Germinal center (tissue), 1 donor: ENCODE measurements at places on chromosomes 16 and 17.
A peak's percentile ranks its signal among the peaks of the same experiment; 100 is the strongest.

GRCh38 chr16:57632568-57632967, 4.1 kb downstream of the ADGRG1 start:
- DNase-seq, result no peak

GRCh38 chr16:20538181-20538580, 38.0 kb downstream of the ACSM2B start:
- no peak for DNase-seq

- no peak for DNase-seq
Measured at GRCh38 chr17:8231701-8232100, 16.2 kb downstream of the CTC1 start.

- DNase-seq, result no peak
Measured at GRCh38 chr16:82832821-82833220, 206.1 kb downstream of the CDH13 start.

- DNase-seq, result no peak
Measured at GRCh38 chr17:539766-540165, 174.9 kb downstream of the VPS53 start.

- DNase-seq, result no peak
Measured at GRCh38 chr17:81808778-81809555, 5.0 kb downstream of the GCGR start.

DNA sequence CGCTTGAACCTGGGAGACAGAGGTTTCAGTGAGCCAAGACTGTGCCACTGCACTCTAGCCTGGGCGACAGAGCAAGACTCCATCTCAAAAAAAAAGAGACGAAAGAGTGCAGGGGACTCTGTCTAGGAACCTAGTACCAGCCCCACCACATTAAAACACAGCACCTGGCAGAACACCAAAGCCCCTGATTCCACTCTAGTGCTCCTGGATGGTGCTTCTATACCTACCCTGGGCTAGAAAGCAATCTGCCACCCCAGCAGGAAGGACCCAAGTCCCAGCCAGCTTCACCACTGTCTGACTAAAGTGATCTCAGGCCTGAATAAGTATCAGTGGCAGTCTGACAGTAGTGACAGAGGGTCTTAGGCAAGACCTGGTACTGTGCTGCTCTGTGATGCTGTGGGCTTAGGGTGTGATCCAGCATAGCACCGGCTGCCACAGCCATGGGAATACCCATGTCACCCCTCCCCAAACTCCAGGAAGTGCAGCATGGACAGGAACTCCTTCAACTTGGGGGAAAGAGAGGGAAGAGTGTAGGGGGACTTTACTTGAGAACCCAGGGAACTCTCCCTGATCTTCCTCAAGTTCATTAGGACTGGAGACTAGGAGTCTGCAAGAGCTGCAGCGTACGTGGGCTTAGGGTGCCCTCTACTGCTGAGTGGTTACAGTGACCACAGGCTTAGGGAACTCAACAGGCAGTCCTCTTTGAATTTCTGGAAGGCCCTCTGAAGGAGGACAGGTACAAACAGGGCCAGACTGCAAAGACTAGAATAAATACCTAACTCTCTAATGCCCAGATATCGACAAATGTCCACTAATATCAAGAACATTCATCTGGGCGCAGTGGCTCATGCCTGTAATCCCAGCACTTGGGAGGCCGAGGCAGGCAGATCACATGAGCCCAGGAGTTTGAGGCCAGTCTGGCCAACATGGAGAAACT, 30.0 kb upstream of the RNF43 start:
- DNase-seq, result peak; percentile 51

- DNase-seq, result no peak
Measured at GRCh38 chr17:45149669-45150664, 1.7 kb downstream of the HEXIM1 start.

DNA sequence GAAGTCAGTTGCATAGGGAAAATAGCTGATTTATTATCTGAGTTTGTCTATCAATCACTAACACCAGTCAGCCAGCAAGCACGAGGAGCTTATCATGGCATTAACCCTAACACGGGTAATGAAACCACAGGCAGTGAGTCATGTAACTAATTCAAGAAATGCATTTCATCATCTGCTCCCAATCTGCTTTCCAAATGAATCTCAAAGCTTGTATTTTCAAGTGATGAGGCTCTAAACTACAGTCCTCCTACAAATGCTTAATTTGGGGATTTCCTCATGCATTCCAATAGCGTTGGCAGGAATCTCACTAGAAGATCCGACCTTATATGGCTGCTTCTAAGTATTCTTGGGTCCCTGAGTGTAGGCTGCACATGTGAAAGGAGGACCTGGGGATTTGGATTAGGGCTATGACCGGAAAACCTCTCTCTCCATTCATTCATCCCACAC, 118.4 kb upstream of the HSBP1 start:
- no peak for DNase-seq

DNA sequence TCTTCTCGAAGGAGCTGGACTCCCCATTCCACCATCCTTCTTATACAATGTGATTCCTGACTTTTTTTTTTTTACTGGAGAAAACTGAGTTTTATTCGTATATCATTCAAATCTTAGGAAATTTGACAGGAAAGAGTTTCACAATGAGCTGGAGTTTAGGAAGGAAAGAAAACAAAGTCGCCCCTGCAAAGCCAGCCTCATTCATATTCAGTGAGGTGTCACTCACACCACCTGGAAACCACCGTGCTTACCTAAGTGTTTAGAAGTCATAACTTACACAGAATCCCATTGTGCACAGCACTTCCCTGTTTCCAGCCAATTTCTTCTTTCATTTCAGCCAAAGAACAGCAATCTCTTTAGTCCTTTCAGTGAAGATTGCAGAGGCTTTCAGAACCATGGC, 90.3 kb upstream of the CHMP6 start:
- DNase-seq, result no peak

DNA sequence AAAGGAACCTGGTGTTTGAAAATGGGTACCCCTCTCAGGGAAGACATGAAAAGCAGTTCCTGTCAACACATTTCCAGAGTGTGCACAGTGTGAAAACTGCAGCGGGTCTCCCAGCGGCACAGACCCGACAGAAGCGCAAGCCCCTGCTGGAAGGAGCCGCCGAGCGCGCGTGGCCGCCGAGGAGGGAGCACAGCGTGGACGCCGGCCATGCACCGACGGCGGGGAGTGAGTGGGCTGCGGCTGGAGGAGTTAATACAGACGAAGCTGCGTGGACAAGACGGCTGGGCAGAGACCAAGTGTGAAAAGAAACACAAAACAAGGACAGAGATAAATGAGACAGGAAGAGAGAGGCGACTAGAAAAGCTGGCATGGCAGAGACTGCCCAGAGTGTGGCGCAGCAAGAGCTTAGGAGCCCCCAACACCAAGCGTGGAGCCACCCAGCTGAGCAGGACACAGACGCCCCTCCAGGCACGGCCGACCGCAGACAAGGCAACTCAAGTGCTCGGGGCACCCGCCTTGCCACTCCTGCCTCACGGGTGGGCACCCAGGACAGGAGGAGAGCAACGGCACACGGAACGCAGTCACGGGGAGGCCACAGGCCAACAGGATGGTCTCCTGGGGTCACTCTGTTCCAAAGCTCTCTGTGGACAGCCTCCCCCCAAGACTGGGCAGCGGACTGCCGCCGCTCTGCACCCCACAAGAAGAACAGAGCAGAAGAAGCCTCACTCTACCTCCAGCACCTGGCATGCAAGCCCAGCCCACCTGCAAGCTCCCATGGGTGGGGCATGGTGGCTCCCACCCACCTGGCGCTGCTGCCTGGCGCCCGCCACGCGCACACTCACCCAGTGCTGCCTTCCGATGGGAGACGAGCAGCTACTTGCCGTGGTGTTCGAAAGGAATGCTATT, 16.5 kb downstream of the SLC16A3 start:
- DNase-seq, result no peak

GRCh38 chr17:58360296-58361063, 8.5 kb upstream of the SUPT4H1 start:
- DNase-seq, result no peak

GRCh38 chr17:80833952-80834892, 157.4 kb upstream of the CHMP6 start:
- DNase-seq, result no peak

GRCh38 chr16:49183911-49184310, 97.7 kb downstream of the CBLN1 start:
- peak; percentile 50 for DNase-seq

DNA sequence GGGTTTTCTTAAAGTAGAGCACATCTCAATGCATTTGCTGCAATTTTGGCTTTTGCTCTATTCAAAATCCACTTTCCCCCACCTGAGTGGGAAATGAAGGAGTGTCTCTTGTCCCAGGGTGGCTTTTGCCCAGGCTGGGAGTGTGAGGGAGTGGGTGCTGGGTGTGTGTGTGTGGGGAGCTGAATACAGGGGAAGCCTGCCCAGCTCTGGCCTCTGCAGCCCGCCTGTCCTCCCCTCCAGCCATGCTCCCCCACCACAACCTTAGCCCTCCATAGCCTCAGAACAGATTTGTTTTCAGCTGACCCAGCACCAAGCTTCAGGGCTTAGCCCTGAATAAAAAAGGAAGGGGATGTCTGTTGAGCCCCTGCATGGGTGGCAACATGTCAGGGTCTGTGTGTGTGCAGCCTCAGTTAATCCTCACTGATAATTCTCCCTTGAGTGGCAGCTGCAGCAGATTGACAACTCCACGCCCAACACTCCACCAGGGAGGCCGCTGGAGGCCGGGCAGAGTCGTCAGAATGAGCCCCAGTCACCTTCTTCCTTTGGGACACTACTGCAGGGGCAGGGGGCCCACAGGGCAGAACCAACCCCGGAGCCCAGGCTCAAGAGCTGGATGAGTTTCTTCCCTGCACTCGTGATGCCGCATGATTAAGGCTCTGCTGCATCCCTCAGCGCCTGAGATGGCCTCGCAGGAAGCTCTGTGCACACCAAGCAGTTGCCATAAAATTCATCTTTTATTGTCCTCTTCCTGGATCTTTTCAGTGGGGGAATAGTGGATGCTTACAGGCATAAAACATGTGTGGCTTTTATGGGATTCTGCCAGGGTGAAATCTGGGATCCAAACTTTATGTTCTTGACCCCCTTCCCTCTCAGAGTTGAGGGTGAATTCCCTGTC, 55.0 kb downstream of the SPACA3 start:
- DNase-seq, result no peak
